ENCODE measurements at places on chromosomes 3 and 15.

- DNase-seq = no peak
Observed at GRCh38 chr15:58445865-58446264, 14.1 kb downstream of the LIPC start.

DNA sequence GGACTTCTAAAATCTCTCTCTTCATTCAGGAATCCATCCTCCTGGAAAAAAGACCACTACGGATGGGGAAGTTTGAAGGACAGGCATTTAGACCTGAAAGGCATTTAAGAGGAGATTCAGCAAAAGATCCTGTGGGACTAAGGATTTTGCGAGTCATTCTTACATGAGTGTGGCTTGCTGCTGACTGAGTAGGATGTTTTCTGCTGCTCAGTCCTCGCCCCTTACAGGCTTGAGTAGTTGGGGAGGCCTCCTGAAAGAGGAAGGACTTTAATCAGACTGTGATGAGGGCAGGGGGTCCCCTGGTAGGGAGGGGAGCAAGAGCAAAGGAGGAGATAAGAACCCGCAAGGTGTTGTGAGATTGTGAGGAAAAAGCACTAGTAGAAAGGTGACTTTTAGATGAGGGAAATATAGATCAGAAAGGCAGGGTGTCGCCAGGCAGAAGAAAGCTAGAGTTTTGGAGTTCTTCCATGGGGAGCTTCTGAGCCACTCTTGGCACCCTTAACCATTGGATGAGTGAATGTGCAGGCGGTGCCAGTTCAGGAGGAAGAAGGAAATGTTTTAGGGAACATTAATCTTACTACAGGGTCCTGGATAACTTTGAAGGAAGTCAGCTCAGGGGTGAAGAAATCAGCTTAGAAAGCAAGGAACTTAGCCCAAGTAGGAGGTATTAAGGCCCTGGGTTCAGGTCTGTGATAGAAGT is 171.1 kb downstream of the RORA start:
- DNase-seq = no peak

- no peak for DNase-seq
Observed at GRCh38 chr3:35422836-35423601, 216.3 kb upstream of the ARPP21 start.

DNA sequence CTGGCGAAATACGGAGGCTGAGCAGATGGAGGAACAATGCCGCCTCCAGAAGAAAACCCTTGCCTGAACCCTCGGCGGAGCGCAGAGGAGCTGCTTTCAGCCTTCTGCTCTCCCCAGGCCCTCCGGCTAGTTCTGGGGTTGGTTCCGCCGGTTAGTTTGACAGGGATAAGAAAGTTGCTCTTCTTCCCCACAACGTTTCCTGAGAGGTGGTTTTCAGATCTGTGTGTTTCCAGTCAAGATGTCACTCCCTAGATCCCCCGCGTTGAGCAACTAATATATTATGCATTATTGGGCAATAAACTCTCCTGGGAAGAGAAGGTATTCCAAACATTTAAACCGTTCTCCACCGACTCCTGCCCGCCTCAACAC is 551 bp downstream of the NLGN1 start:
- peak; percentile 92 for DNase-seq

DNA sequence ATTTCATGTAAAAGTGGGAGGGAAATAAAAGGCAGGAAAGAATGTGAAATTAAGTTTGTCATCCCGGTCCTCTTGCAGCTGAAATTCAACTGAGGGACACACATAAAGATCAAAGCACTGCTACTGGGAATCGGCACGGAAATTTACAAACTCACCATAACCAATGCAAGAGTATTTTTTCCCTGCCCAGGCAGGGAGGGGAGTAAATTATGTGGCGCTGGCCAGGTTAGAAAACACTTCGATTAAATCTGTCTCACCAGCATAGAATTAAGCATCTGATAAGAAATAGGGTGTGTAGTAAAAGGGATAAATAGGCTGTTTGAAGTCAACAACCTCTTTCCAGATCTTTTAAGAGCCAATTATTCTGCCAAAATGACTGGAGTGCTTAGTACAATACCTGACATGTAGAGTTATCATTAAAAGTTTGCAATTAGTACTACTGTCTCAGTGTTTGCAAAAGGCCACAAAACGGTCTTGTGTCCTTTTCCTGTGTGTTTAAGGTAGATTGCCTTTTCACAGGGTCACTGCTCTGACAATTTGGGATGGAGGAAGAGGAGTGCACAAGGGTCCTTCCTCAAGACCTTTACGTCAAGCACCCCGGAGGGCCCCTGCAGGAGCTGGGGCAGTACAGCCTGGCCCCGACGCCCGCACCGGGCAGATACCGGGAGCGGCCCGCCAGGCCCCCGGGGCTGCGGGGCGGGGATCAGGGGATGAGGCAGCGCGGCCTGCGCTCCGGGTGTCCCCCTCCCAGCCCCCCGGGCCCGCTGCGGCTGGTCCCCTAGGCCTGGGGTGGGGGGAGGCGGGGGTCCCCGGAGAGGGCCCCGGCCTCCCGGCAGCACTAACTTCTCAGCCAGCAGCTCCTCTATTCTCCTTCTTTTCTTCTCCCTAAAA is 651 bp downstream of the UBA3 start:
- DNase-seq = peak; percentile 34

GRCh38 chr3:129936757-129937156 is 37.8 kb upstream of the TRH start:
- peak; percentile 47 for DNase-seq
